ENCODE measurements at places on chromosomes 1 and 21.

GRCh38 chr1:203380420-203381150, 29.7 kb upstream of the FMOD start:
- DNase-seq, result no peak

DNA sequence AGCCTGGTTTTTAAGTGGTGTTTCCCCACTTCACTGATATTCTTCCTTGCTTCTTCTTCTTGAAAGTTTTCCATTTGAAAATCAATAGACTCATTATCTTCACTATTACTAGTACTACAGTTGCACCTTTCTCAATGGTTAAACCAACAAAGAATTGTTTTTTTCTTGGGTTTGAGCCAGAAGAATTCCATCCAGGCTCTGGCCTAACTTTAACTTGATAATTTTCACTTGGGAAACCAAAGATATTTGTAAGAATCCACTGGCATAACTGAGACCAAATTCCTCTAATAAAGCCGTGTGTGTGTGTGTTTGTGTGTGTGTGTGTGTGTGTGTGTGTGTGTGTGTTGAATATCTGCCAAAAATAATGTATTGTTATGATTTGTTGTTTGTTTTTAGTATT, 103.2 kb downstream of the SGIP1 start:
- no peak for DNase-seq

- no peak for DNase-seq
Measured at GRCh38 chr1:83113652-83114051, 885.3 kb downstream of the TTLL7 start.

GRCh38 chr1:62492521-62492920, 55.7 kb downstream of the USP1 start:
- DNase-seq, result no peak

DNA sequence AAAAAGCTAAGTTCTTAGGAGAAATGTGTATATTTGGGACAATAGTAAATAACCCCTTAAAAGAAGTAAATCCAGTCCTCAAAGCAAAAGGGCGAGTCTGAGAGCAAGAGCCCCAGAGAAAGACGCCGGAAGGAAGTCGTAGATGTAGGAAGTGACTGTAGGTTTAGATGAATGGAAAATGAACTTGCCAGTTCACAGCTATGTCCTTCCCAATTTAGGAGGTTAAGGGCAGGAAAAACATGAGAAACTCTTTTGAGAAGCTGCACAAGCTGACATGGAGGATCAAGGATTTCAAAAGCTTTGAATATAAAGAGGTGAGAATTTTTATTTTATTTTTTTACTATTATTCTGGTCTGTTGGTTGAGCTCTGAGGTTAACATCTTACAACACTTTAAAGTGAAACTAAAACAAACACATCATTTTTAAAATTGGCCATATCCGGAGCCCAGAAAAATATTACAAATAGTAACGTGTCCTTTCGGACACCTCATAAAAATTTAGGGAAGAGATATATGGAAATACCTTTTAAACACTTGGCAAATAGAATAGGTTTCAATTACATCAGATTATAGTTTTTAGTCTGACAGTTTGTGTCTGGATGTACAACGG, 1178.6 kb downstream of the MRPL39 start:
- DNase-seq, result no peak

Data from heart right ventricle (tissue), 16 donors.